ENCODE measurements at places on chromosomes 12 and 14.

DNA sequence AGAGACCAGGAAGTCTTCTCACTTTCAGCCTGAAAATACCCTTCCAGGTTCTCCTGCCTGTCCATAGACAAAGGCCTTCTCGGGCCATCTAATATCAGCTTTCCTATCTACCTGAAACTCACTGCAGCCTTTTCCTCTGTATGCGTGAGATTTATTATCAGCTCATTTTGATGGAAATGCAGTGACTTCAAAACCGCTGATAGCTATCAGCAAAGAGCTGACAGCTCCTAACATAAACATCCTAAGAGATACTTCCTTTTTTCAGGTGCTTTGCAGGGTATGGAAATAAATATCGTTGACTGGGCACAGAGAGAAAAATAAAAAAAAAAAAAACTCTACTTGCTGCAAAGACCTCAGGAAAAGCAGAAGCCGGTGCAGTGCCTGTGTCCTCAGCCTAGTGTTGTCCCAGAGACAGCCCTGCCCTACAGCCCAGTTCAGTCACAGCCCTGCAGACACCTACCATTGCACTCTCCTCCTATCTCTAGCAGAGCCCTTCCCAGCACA is 215.0 kb upstream of the EGLN3 start:
- DNase-seq, result no peak

DNA sequence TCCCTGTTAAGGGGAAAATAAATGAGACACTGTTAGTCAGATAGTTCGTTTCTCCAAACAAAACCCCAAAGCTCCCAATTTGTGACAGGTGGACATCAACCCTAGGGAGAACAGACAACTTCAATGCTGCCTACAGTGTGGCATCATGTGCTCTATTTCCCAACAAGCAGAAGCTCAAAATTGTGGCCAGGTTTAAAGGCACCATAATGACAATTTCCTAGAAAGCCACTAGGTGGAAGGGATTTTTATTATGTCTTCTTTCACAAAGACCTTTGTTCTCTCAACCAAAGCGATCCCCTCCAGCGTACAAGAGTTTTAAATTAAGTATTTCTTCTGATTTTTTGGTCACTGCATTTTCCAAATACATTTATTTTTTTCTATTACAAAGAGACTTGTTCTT is 88.0 kb upstream of the MBIP start:
- DNase-seq, result no peak

GRCh38 chr12:40342010-40342409 is 117.2 kb downstream of the LRRK2 start:
- no peak for DNase-seq

DNA sequence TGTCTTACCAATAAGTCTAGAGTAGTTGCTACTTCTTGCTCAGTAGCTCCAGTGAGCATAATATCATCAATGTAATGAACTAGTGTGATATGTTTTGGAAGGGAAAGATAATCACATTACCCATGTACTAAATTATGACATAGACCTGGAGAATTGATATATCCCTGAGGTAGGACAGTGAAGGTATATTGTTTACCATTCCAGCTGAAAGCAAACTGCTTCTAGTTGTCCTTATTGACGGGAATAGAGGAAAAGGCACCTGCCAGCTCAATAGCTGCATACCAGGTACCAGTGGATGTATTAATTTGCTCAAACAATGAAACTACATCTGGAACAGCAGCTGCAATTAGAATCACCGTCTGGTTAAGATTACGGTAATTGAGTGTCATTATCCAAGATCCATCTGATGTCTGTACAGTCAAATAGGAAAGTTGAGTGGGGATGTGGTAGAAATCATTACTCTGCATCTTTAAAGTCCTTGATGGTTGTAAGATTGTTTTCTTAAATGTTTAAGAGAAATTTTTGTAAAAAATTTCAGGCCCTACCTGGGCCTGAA is 100.0 kb upstream of the ARHGAP5 start:
- DNase-seq, result no peak

DNA sequence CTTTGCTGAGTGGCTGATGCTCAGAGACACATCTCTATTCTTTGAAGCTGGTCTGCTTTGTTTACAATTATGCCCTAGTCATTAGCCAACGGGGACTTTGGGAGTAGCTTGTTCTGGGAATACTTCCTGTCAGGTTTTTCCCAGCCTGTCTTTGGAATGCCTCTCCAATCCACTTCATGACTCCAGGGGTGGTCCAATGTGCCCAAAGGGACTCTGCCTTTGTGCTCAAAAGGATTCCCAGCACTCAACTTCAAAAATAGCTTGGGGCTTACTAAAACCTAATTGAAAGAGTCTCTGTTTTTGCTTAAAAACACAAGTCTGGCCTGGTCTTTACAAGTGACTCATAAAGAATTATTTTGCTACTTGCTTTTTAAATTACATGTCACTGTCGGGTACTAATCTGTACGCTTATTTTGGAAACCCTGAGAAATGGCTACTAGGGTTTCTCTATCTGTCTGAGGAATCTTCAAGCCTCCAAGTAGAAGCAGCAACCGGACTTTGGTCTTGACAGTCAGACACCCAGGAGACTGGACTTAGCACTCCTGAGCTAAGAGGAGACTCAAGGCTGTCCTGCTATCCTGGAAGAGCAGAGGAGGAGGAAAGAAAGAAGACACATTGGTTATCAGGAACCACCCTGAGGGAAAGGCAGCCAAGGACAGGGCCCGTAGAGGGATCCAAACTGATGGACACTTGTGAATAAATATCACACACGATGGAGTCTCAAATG is 20.7 kb downstream of the PHLDA1 start:
- no peak for DNase-seq

GRCh38 chr12:4526923-4527546 is 11.7 kb upstream of the RAD51AP1 start:
- peak; percentile 4 for DNase-seq

DNA sequence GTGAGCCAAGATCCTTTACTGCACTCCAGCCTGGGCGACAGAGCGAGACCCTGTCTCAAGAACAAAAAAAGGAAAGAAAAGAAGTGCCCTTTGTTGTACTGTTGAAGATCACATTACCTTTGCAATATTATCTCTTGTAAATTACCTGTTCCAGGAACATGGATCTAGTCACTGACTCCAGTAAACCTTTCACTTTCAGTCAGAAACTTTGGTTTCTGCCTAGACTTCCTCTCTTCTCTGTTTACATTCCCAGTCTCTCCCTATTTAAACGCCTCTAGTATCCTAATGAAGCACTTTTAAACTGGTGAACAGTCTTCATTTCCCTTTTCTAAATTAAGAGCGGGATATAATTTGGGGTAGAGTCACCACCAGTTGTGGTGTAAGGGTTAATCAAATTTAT is 12.8 kb downstream of the CHPT1 start:
- no peak for DNase-seq

DNA sequence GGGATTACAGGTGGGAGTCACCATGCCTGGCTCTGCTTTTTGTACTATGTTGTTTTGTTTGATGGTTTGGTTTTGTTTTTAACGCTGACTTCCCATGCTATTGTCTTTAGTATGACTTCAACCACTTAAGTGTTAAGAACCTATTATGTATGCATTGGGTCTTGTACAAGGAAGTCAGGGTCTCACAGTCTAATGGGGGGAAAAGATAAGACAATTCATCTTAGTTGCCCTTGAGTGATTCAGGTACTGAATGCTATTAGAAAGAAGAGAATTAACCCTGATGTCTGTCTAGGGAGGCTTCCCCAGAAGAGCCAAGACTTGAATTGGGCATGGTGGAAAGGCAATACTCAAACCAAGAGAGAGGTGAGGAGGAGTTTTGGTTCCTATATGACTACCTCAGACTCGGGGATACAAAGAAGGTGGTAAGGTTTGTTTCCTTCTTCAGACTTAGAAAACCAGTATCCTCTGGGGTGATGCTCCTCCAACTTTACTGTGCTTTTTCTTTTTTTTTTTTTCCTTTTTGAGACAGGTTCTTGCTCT is 64.6 kb downstream of the SUSD6 start:
- DNase-seq, result no peak

DNA sequence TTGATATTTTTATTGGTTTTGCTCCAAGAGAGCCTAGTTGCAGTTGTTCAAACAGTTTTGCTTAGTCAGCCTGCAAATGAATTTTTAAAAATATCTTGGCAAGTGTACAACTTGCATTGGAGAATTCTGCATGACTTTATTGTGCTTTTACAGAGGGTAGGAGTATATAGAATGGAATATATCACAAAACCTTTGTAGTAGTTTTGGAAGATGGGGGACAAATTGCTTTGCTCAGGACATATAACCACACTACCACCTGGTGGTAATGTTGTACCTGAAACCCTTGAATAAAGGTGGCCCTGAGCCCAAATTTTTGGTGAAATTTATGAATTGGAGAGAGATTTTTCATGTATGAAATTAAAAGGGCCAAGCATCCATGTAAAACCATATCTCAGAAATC is 645.2 kb downstream of the MED13L start:
- DNase-seq, result peak; percentile 12

DNA sequence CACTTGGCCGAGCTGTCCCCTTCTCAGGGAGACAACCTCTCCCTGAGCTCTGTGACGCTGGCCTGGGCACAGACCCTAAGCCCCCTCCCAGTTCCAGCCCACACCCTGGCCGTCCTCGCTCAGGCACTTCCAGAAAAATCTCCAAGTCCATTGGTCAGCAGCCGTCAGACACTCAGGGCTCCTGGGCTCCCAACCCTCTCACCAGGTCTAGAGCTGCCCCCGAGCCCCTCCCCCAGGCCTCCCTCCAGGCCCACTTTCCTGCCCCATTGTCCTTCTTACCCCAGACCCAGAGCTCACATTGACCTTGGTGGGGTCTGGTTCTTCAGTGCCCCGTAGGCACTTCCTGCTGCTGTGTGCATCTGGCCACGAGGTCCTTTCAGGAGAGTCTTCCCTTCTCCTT is 249.3 kb upstream of the RTL1 start:
- DNase-seq, result no peak

DNA sequence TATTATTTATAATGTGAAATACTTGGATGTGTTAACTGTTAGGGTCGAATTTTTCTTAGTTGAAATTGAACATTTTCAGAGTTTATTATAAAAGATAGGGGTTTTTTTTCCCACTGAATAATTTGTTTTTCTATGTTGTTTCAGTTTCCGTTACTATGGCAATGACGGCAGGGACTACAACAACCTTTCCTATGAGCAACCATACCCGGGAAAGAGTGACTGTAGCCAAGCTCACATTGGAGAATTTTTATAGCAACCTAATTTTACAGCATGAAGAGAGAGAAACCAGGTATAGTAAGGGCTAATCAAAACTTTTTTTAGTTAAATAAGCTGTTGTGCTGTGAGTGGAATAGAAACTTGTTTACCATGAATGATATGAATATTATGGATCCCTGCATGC is 35.1 kb upstream of the BMAL2 start:
- DNase-seq, result peak; percentile 11

- DNase-seq, result no peak
Measured at GRCh38 chr12:29763301-29763683, 20.4 kb downstream of the TMTC1 start.

GRCh38 chr12:117832459-117833457 is 136.0 kb downstream of the KSR2 start:
- no peak for DNase-seq

GRCh38 chr12:54047160-54047963 is 6.3 kb upstream of the HOXC4 start:
- DNase-seq, result no peak

DNA sequence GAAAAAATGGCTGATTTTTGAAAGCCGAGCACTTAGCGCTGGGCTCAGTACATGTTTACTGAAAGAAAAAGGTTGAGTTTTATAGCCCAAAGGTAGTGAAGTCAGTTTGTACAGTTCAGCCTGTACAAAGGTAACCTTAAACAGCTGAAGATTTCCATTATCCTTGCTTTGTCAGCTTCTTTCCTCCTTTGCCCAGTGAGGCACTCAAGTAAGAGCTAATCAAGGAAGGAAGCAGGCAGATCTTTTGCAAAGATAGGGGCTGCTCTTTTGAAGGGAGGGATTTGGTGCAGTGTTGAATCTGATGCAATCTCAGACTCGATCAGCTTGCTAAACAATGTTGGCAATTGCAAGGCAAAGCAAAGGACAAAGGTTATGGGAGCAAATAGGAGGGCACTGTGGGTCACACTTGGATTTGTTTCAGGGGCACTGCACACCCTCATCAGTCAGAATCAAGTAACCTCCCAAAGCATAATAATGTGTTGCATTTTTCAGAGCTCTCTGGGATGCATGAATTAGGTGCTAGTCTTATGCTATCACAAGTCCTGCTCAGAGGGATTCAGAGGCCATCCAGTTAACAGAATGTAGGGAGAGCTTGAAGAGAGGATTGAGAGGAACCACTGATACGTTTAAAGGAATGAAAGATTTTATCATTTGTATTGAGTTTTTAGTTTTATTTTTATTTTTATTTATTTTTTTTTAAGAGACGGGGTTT is 44.4 kb downstream of the ANO6 start:
- no peak for DNase-seq

DNA sequence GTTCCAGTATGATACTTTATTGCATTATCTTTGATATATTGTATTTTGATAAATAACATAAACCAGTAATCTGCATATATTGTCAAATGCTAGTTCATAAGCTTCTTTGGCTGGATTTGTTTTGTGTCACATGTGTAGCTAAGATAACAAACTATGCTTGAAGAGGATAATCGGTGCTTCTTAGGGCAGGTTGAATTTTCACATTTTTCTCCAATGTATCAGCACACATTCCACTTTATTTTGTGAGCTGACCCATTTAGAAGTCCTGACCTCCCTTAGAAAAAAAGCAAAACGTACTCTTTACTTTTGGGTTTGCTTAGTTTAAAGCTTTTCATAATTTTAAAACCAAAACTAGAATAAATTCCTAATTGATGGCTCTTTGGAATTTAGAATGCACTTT is 277.7 kb upstream of the DDHD1 start:
- DNase-seq, result no peak

- DNase-seq, result no peak
Measured at GRCh38 chr12:82438356-82438755, 80.0 kb downstream of the METTL25 start.

DNA sequence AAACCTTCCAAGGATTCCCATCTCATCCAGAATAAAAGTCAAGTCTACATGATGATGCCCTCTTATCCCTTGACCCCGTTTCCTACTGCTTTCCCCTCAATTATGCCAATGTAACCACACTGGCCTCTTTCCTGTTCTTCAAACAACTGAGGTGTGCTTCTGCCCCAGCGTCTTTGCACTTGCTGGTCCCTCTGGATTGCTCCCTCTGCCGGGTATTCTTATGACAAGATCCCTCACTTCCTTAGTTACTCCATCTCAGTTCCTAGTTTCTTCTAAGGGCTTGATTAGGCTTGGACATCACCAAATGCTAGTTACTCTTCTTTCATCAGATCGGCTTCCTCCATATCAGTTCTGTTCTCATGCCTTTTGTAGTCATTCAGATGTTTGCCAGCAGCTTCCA is 32.7 kb upstream of the PELI2 start:
- DNase-seq, result no peak

GRCh38 chr12:114090211-114090610 is 124.1 kb upstream of the RBM19 start:
- DNase-seq, result peak; percentile 17

GRCh38 chr14:51228890-51229289 is 11.2 kb upstream of the TMX1 start:
- peak; percentile 37 for DNase-seq

GRCh38 chr14:80906336-80906735 is 35.2 kb downstream of the CEP128 start:
- no peak for DNase-seq

Measured in muscle of arm (tissue), 14 donors.